ENCODE measurements at places on chromosomes 16 and 17.

- DNase-seq: no peak
These were observed 394.5 kb downstream of the XYLT1 start for GRCh38 chr16:17076092-17076754.

DNA sequence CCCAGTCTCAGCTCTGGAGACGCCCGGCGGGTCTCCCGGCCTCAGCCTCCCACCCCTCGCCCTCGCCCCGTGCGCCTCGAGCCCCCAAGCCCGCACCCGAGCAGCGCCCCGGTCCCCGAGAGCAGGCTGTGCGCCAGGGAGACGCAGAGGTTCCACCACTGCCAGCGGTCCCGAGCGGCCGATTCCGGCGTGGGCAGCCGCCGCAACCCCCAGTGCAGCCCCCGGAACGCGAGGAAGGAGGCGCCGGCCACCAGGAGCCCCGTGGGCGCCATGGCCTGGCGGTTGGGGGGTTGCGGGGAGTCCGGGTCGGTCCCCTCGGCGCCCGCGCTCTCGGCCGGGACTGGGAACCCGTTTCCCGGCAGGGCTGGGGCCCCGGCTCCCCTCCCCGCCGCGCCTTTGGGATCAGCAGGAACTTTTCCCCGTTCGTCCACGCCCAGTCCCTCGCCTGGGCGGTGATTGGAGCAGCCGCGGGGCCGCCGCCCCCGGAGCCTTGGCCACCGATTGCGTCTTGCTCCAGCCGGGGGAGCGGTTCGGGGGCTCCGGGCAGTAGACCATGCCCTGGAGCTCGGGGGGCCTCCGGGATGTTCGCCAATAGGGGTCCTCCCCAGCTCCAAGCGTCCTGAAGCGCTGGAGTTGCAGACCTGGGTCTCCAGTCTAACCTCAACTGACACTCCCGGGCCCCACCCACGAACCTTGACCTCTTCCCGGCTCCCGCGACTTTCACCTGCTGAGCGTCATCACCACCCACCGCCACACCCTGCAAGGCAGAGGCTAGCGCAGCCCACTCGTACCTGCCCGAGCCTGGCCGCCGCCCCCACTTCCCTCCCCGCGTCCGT lies at the start of gene TLCD2:
TSS of gene TLCD2 (minus strand) at position 407 of the 836 bp plus-strand sequence. CDS start at position 272, 135 bp downstream.
- no peak for DNase-seq

GRCh38 chr17:78988152-78988551 lies 8.4 kb upstream of the LGALS3BP start:
- DNase-seq: no peak

- DNase-seq: no peak
These were observed 13.0 kb downstream of the CAMKK1 start for GRCh38 chr17:3879591-3880417.

- no peak for DNase-seq
These were observed 40.1 kb downstream of the NDEL1 start for GRCh38 chr17:8475781-8476180.

GRCh38 chr17:10119203-10120108 lies 79.0 kb downstream of the GAS7 start:
- no peak for DNase-seq

DNA sequence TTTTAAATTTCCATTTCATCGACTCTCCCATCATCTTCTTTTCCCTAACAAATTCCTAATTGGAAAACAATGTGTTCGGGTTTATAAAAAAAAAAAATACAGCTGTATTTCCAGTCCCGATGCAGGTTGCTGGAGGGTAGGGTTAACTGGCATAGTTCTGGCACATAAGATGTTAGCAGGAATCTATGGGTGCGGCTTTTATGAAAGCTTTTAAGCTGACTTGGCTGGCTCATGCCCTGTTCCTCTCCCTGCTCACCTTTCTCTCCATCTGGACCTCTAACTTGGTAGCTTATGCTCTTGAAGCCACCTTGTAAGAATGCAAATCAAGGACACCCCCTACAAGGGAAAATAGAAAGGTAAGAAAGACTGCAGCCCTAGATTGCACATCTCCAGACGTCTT lies 33.2 kb upstream of the KCNJ2 start:
- DNase-seq: no peak

GRCh38 chr17:69245617-69246016 lies 17.0 kb upstream of the ABCA10 start:
- no peak for DNase-seq

DNA sequence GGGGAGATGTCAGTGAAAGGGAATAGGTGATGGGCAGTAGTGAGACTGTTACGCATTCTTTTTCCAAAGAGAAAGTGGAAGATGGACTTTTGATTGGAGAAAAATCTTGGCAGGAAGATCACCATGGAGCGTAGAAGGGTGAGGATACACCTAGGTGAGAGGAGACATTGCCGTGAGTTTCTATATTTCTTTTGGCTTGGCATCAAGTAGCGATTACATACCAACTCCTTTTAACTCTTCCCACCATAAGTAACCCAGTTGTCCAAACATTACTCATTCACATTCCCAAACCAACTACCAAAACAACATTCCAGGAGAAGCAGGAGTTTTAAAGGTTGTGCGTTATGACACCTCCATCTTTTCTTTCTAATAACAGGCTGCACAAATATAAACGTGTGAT lies 10.7 kb upstream of the KRT28 start:
- DNase-seq: no peak

- DNase-seq: no peak
These were observed 5.2 kb downstream of the RAB40C start for GRCh38 chr16:595094-595528.

DNA sequence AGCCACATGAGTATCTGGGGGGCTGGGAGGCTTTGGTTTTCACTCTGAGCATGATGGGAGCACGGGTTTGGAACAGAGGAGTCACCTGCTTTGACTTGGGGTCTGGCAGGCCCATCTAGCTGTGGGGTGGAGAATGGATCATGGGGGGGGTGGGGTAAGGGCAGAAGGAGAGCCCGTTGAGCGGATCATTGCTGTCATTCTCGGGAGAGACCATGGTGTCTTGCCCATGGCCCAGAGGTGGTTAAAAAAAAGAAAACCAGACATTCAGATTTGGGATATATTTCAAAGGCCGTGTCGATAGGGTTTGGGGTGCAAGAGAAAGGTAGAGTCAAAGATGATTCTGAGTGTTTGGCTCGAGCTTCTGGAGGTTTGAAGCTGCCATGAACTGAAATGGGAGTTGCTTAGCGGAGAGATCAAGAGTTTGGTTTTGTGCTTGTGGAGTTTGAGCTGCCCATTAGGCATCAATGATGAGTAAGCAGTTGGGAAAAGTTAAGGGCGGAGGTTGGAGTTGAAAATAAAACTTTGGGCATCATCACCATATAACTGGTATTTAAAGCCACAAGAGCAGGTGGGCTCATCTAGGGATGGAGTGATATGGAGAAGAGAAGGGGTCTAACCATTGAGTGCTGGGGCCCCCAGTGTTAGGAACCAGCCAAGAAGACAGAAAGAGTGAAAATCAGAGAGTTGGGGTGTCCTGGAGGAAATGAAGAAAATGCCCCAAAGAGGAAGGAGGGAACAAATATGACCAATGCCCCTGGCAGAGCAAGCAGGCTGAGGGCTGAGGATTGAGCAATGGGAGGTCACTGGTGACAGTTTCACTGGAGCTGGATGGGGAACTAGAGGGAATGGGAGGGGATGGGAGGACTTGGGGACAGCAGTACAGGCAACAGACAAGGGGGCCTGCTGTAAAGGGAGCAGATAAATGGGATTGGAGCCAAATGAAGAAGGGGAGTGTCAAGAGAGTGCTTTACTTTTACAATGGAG lies 1.9 kb downstream of the NOD2 start:
- no peak for DNase-seq

DNA sequence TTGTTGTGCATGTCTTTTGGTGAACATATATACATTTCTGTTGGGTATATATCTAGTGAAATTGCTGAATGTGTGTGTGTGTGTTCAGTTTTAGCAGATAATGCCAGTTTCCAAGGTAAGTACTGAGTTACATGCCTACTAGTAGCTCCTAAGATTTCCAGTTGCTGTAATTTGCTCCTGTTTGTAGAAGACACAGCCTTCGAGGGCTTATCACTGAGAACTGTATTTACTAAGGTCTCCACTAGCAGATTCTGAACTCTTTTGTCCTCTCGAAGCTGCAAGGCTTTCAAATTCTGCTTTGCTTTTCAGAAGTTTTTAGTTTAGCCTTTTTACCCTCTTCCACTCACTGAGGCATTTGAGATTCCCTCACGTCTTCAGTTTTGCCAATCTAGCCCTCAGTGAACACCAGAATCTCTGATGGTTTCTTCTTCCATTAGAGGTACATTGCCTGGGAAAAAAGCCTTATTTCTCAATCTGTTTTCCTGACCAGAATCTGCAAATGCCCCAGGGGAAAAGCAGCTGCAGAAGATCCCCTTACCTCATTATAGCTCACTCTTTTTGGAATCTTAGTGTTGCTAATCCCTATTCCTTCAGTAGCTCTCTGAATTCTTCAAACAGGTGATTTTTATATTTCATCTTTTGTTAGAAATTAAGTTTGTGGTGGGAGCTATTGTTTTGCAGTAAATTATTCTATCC lies 52.9 kb downstream of the NF1 start:
- no peak for DNase-seq

- no peak for DNase-seq
These were observed 49.7 kb downstream of the STAT3 start for GRCh38 chr17:42338427-42338985.

GRCh38 chr17:20967776-20968175 lies 75.0 kb downstream of the USP22 start:
- no peak for DNase-seq

All from NCI-H2081 (cell line).